AG04450 (cell line): ENCODE measurements at places on chromosomes 11 and 22.

GRCh38 chr22:17159504-17159951, 451 bp upstream of the HDHD5 start:
- DNase-seq = no peak

DNA sequence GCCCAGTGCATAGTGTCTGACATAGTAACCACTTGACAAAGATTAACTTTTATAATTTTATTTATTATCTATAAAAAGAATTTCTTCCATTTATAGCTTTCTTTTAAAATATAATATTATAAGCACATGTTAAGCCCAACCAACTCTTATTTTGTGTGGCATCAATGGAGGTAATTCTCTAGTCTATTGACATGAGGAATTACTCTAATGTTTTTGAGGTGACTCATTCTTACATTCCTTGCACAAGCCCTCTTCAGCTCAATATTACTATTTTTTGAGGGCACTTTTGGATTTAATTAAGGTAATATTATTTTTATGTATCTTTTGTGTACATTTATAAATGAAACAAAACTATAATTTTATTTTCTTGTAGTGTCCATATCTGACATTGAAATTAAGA, 59.6 kb downstream of the AASDHPPT start:
- DNase-seq = no peak

GRCh38 chr22:26830837-26831236, 173.4 kb downstream of the MIAT start:
- DNase-seq = no peak

GRCh38 chr11:77113382-77114088, 10.9 kb downstream of the OMP start:
- no peak for DNase-seq

- no peak for DNase-seq
Observed at GRCh38 chr11:72576243-72576595, 98.0 kb downstream of the PDE2A start.

GRCh38 chr11:98568013-98568412, 452.7 kb upstream of the CNTN5 start:
- no peak for DNase-seq

- no peak for DNase-seq
Observed at GRCh38 chr22:42596336-42596735, 18.3 kb downstream of the POLDIP3 start.

DNA sequence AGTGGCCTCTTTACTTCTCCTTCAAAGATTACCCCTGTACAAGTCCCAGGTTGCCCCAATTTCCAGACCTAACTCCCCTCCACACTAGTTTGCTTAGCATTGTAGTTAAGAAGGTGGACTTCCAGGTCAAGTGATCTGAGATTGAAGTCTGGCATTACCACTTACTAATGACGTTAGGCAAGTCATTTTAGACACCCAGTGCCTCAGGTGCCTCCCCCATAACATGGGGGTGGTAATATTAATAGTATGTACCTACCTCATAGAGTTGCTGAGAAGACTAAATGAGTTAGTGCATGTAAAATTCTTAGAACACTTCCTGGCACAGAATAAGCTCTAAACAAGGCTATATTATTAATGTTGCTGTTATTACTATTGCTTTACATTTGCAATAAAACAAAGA, 93.4 kb downstream of the SPON1 start:
- no peak for DNase-seq

DNA sequence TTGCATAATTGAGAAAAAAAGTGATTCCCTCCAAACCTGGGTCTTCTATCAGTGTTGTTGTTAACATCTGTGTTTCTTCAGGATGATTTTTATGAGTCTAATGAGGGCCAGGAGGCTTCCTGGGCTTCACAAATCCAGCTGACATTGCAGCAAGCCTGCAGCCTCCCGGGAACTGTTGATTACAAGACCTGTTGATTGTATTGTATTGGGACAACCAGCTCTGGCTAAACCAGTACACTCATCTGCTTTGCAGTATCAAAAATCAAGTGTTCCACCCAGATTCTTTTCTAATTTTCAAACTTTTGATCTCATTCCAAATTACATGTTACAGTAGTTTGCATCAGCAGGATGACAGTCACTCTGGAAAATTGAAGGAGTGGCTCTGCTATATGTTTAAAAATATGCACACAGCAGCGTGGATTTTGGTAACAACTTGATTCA, 16.1 kb upstream of the PRSS23 start:
- no peak for DNase-seq
